ENCODE measurements at places on chromosomes 5 and 9.

DNA sequence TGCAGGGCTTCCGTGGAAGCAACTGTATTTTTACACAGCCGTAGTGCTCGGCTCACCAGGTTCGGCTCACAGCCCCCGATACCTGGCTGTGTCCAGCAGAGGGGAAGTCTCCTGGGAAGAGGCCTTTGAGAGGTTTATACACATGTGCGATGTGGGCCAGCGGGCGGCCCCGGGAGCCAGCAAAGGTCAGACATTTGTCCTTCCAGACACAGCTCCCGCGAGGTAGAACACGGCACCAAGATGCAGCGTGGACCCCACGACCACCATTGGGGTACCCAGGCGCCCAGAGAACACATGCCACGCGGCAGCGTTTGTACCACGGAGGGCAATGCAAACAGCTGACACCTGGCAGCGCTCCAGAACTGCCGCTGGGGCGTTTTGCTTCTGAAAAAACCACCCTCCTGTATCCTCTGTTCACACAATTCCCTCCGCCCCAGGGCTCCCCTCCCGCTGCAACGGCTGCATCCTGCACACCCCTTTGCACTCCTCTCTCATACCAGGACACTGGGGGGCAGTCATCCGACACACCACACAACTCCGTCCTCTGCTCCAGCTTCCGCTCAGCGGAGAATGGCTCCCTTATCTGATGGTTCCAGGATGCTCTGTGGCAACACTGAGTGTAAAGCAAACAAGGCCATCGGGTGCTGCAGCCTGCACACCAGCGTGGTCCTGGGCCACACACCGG lies 235.3 kb downstream of the SYK start:
- DNase-seq, result peak; percentile 11

GRCh38 chr5:61313960-61314681 lies 17.9 kb upstream of the ZSWIM6 start:
- no peak for DNase-seq

DNA sequence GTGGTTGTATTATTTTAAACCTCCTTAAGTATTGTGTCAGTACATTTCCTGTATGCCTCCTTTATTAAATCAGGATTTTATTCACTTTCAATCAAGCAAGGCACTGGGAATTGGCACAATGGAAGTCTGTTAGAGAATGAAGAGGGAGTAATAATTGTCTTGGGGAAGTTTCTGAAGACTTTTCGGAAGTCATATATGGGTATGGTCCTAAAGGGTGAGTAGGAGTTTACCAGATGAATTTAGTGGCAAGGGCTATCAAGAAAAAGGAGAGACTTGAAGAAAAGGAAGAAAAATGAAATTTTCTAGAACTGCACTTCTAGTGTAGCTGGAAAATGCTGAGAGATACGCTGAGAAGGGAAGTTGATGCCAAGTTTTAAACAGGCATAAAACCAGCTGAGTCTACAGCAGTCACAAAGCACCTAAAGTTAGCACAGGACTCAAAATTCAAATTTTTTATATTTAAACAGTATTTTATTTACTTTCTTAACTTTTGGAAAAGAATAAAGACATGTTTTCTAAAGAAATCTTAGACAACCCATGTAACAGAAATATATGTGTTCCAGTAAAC lies 184.9 kb downstream of the SMC2 start:
- DNase-seq, result no peak

GRCh38 chr5:88089719-88090390 lies 178.8 kb downstream of the TMEM161B start:
- DNase-seq, result no peak

- DNase-seq, result no peak
These were observed 143.4 kb downstream of the GDNF start for GRCh38 chr5:37696190-37697021.

Data from T follicular helper cell (primary cell).